ENCODE measurements at places on chromosomes 16 and 17.

DNA sequence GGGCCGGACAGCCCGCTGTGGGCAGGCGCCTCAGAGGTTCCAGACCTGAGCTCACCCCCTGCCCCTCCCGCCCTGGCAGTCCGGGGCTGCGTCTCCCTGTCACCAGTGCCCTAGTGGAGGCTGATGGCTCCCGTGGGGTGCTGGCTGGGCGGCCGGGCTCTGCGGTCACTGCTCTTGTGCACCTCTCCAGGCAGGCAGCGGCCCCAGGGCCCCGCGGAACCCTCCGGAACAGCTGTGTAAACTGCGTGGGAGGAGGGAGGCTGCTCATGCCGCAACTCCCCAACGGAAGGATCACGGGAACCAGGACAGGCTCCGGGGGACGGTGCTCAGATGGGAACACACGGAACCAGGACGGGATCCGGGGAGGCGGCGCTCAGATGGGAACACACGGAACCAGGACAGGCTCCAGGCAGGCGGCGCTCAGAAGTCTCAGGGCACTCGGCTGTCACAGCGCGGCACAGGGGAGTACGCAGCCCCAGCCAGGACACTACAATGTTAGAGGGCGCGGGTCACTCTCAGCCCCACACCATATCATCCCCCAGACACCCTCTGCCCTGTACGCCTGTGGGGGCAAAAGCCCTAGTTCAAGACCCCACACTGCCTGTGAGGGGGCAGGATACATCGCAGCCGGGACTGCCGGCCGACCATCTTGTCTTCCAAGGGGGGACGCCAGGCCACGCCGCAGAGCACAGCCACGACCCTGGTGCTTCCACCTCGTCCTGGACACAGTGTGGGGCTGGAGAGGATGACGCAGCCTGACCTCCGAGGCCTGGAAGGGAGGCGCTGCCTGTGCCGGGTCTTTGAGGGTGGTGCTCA lies 74.0 kb upstream of the GNG13 start:
- no peak for DNase-seq

DNA sequence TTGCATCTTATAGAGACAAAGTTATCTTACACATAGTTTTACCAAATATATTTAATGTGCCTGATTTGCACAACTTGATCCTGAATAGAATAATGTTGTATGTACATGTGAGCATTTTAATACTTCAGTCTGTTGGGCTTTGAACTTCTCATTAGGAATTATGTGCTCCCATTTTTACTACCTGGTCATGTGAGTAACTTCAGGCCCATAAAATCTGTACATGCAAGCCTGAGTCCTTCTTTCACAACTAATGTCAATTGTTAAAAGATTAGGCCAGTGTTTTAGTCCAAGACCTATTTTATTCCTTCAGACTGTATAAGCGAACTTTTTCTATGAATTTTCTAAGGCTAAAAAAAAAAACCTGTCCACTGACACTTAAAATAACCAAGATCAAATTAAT lies 715.4 kb downstream of the CDH8 start:
- no peak for DNase-seq

DNA sequence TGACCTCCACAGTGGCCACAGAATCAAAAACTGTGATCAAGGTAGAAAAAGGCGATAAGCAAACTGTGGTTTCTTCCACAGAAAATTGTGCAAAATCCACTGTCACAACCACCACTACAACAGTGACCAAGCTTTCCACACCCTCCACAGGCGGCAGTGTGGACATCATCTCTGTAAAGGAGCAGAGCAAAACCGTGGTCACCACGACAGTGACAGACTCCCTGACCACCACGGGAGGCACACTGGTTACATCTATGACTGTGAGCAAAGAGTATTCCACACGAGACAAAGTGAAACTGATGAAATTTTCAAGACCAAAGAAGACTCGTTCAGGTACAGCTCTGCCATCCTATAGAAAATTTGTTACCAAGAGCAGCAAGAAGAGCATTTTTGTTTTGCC lies 83.6 kb downstream of the C17orf58 start:
- DNase-seq = no peak

DNA sequence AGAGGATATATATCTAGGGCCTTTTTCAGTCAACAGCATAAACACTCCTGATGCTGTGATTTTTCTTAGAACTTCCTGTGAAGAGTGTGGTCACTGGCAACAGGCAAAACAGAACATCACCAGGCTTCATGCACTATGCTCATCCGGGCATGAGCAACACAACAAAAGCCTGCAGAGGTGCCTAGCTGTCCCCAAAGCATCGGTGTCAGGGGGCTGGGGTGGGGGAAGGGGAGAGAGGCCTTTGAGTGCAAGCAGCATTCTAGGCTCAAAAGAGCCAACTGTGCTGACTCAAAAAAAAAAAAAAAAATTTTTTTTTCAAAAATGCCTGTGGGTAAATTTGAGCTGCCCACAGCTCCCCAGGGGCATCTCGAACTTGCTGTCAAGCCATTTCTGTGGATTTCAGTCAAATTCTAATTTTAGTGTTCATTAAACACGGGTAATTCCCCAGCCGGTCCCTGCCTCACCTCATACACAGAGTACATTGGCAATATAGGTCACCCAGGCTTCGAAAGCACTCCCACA lies 194.6 kb upstream of the DYNLRB2 start:
- no peak for DNase-seq

DNA sequence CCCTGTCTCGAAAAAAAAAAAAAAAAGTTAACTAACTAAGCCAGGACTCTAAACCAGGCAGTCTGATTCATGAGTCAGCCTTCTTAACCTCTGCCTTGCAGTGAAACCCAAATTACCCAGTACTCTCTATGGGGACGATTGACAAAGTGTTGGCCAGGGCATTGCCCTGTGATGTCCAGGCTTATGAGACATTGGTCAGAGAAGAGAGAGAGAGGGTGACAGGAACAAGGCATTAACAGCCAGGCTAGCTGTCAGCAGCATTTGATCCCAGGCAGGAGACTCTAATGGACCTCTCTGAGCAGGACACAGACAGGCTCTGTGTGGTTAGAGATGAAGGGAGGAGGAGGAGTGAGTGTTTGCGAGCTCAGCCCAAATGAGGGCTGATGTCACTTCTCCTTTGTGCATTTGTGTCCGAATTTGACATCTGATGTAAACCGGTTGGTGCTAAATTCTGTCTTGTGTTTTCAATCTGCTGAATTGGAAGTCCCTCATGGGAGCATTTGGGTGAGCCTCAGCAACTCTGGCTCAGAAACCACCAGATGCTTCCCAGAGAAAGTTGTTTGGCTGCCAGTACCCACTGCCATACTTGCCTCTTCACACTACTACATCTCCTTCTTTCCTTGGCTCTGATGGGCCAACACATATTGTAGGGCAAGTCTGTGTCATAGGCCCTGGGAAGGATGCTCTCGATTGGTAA lies 4.3 kb upstream of the MYL4 start:
- no peak for DNase-seq

DNA sequence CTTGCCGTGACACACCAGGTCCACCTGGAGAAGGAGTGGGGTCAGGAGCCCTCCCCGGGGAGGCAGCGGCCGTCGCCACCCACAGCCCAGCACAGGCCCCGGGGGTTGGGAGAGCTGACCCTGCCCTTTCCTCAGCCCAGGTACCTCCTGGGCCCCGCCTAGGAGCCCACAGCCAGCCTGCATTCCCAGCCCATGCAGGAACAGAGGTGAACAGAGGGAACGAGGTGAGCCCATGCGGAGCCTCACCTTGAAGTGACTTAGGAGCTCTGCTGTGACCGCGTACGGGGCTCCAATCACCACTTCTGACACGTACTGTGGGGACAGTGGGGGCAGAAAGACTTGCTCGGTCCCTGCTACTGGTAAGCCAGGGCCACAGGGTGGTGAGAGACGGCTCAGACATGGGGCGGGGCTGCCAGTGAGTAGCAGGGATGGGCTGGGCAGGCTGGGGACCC lies 3.4 kb downstream of the NPB start:
- DNase-seq = no peak

DNA sequence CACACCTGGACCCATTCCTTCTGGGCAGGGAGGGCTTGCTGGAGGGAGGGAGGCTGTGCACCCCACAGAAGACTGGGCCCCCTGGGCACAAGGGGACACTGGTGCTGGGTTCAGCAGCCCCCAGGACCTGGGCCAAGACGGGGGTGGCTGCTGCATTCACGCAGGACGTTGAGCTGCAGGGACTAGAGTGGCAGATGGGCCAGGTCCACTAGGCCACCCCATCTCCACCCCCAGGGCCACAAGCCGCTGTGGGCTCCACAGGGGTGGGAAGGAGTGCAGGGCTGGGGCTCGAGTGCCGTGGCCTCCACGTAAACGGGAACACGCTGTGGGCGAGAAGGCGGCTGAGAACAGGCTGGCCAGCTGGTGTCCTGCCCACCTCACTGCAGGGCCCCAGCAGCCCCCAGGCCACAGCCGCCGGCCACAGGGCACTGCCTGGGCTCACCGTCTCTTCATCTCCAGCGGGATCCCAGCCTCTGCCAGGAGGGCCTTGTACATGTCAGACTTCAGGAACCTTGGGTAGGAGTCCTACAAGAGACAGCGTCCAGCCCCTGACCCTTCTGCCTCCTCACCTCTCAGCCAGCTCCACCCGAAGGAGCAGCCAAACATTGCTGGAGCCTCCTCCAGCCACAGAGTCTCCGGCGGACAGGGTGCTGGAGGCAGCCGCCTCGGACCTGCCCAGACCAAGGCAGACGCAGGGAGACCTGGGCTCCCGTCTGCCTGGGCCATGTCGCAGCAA lies 6.5 kb downstream of the RGS11 start:
- DNase-seq = no peak

- no peak for DNase-seq
These were observed 6.3 kb downstream of the CHD3 start for GRCh38 chr17:7894866-7895265.

DNA sequence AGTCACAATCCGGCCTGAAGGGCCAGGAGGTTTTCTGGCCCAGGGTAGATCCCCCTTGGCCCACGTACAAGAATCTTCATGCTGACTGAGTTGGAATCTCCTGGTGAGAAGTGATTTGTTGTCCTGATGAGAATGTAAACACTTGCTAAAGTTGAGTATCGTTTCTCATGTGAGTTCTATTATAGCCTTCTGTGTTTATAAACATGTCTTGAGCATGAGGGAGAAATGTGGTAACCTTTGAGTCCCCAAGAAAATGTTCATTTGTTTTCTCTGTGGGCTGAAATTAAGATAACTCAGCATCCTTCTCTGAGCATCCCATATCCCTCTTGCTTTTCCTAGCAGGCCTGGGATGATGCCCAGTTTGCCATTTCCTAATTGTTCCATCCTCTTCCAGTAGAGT lies 204.8 kb downstream of the FTO start:
- no peak for DNase-seq

GRCh38 chr16:81518439-81518757 lies 73.8 kb downstream of the CMIP start:
- DNase-seq = no peak

GRCh38 chr16:84294117-84294516 lies 561 bp upstream of the WFDC1 start:
- DNase-seq = no peak

- no peak for DNase-seq
These were observed 26.2 kb downstream of the ENDOV start for GRCh38 chr17:80441133-80441578.

- DNase-seq = no peak
These were observed 65.7 kb upstream of the ZNF469 start for GRCh38 chr16:88316941-88317612.

GRCh38 chr16:64148356-64148755 lies 973.5 kb downstream of the CDH11 start:
- DNase-seq = no peak

DNA sequence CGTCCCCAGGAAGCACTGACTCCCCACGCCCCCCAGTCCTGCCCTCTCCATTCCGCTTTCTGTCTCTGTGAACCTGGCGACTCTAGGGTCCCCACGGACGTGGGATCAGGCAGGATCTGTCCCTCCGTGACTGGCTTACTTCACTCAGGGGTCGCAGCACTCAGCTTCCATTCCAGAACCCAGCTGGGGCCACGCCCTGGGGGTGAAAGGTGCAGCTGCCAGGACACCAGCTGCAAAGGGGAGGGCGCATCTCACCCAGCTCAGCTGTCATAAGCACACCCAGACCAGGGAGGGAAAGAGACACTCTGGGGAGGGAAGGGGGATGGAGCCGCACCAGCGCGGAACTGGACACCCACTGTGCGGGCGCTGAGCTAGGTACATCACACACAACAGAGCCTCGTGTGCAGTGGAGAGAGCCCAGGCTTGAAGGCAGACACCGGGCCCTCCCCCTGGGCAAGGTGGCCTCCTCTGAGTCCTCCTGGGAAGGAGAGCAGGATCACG lies 18.5 kb upstream of the HEXD start:
- no peak for DNase-seq

GRCh38 chr16:24852281-24852721 lies 6.5 kb downstream of the SLC5A11 start:
- DNase-seq = no peak

- DNase-seq = no peak
These were observed 50.8 kb upstream of the MYH10 start for GRCh38 chr17:8681170-8681949.

DNA sequence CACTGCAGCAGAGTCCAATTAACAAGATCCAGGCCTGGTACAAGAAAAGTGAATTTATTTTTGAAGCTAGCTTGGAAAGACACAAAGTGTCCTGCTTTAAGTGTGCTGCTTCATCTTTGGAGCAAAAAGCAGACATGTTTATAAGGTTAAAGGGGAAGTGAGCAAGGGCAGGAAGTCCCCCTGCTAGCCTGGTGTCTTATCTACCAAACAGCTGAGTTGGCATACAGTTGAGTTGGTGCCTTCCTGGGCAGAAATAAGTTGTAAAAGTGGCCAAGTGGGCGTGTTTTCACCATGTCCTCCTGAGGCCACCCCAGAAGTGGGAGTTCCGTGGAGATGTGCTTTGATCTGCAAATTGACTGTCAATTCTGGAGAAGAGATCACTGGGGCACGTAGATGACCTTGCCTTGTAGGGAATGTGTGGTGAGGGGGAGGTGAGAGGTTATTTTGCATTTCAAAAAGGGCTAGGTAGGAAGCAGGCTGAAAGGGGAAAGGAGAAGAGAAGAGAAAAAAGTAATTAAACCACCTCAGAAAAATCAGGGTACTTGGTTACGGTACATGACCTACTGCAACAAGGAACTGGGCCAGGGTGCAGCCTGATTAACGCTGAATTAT lies 38.3 kb upstream of the HSBP1 start:
- DNase-seq = no peak

GRCh38 chr16:22977294-22977697 lies 163.3 kb downstream of the HS3ST2 start:
- DNase-seq = no peak

DNA sequence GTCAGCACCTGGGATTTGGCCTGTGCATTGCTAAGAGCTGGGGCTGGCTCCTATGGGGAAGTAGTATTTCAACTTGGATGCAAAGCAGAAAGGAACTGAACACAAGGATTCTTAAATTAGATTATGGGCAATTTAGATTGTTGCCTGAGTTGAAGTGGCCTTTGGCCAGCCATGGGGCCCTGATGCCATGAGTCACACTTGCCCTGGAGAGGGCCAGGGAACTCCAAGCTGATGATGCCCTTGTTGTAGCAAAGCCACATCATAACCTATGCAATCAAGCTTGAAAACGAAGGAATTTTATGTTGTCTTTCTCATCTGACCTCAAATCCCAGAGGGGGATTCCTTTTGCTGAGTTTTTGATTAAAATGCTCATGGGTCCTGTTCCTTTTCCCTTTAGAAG lies 3.9 kb upstream of the SPATA32 start:
- DNase-seq = peak; percentile 72

GRCh38 chr16:50697881-50698767 lies 4.7 kb downstream of the NOD2 start:
- no peak for DNase-seq
